ENCODE measurements at places on chromosomes 12 and 14. TPM values are rescaled to one million over a fixed set of nuclear protein-coding genes. Genes with fewer than 3 reads are reported as not detected.

The CCDC197 gene
- polyA plus RNA-seq: 0.23 TPM

The KRT3 gene
- polyA plus RNA-seq: not detected

The SLC6A12 gene
- 0.11 TPM for polyA plus RNA-seq

The KLRC1 gene
- 0.61 TPM for polyA plus RNA-seq

The CYP46A1 gene
- polyA plus RNA-seq: 2.6 TPM

All from heart left ventricle (tissue), 16 donors.